ENCODE measurements at places on chromosomes 1 and 21.

DNA sequence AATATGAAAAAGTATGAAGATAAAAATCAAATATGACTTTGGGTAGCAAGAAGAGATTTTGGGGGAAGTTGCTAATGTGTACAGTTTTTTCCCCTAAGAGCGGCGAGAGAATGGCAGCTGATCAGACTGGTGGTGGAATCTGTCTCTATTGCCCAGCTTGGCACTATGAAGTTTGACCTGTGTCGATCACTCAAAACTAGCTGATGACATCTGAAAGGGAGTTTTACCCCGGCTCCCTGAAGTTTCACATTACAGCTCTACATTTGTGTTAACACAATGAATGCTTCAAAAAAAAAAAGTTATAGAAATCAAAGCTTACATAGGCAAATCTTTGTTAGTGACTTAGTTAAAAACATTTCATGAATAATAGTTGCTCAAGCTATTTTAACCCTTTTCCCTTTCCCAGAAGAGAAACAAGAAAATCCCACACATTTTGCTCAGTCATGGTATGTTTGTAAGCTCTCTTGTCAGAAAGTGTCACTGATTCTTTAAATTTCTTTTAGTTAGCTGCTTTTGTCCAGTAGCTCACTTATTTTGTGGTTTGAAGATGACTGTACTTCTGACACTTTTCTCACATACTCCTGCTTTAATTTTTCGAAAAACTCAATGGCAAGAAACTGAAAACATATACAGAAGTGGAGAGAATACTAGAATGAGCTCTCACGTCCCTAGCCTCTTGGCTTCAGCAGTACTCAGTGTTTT, 41.3 kb downstream of the DYRK1A start:
- DNase-seq = peak; percentile 56

- no peak for DNase-seq
These were observed 2.7 kb downstream of the SLC9A1 start for GRCh38 chr1:27152004-27152828.

DNA sequence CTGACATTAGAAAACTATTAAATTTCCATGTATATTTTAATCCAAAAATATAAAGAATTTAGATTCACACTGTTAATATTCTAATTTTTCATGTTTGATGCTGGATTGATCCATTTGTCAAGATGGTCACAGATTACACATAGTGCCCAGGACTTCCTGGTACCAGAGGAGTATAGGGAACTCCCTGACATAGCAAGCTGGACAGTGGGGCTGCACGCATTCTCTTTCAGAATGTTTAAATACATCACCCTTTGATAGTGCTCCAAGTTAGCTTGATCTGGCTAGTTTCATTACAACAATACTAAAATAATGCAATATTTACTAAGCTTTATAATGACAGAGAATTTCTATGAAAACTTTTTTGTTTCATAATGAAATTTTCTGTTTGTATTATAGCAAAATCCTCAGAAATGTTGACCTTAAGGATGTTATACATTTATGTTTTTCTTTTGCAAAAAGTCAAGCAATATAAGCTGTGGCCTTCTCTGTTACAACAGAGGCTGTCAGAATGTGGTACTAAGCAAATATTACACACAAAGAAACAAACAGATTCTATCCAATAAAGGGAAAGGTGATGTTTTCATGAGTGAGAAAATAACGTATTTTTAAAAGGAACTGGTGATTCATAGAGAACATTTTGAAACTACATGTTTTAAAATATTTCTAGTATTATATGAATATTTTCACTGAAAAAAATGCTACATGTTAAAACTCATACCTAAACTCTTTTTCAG, 84.7 kb downstream of the SLC35F3 start:
- no peak for DNase-seq

DNA sequence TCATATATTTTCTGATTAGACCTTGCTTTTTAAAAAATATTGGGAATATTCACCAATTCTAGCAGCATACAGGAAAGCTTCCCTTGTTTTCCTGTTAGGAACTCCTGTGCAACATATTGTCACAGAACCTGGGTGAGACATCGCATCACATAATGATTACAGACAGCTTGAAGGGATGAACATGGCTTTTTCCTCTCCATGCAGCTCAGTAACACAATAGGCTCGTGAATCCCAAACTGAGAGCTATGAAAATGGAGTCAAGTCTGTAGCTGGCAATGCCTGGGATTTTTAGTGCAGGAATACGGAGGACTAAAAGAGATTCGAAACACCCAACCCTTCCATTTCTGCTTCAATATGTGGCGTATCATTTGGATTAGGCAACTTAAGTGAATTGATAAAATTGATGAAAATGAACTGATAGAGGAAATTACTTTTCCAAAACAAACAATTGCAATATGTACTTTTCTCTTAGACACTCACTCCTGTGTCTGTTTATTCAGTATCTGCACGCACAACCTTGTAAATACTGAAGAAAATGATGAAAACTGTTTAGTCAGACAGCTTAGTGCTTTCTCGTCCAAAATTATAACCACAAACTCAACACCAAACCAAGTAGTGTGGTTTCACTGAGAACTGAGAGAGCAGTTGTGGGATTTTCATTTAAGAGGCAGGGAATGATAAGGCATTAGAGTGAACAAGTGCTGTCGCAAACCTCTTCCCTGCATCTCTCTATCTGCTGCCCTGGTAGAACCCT, 250.4 kb downstream of the PTBP2 start:
- DNase-seq = peak; percentile 30

GRCh38 chr1:235866205-235866912, at the start of gene LYST:
Gene LYST (minus strand): TSS chr1:235866906. CDS start chr1:235830417, 36,489 bp downstream.
- DNase-seq = peak; percentile 83

DNA sequence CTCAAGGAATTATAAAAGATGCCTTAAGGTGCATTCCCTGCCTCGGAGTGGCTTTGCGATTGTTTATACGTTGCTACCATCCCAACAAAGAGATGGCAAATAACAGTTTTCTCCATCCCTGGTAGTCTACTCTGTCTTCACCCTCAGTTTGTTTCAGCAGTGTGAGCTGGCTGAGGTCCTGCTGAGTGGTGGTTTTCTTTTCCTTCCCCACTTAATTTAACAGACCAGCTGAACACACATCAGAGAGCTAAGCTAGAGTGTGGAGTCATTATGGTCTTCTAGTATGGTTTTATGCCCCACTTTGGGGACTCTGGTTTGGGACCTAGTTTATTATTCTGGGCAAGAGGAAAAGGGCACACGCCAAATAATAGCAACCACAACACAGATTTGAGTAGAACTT, 2.2 kb downstream of the PIGV start:
- DNase-seq = no peak

DNA sequence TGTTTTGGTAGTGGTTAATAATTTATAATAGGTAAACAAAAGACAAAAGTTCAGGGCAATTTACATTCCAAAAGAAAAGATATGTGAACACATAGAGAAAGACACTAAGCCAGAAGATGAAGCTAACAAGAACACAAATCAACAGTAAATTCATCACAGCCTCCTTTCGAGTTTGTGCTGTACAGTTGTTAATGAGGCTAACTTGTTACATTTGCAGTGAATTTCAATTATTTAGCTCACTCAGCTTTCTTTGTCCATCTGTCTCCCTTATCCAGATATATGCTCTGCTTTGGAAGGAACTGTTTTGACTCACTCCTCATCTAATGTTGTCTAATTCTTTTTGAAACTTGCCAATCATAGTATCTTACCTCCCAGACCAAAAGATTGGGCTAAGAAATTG, 423.3 kb upstream of the OLFM3 start:
- no peak for DNase-seq

GRCh38 chr1:78254517-78254916, 208.8 kb downstream of the GIPC2 start:
- DNase-seq = no peak

- DNase-seq = no peak
These were observed 157.4 kb downstream of the SIPA1L2 start for GRCh38 chr1:232472485-232473041.

DNA sequence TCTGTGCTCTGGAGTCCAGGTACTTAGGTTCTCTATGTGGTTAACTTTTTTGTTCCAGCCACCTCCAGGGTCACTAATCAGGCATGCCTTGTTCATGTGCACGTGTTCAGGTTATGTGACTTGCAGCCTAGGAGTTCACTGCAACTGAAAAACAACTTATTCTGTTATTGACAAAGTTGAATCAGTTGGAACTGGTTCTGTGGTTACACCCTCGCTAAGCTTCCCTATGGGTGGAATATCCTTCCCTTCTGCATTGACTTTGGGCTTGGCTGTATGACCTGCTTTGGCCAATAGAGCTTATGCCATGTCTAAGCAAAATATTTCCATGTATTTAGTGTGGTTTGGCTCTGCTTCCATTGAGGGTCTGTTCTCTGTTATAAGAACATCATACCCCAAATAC, 66.0 kb upstream of the DNAH14 start:
- no peak for DNase-seq

DNA sequence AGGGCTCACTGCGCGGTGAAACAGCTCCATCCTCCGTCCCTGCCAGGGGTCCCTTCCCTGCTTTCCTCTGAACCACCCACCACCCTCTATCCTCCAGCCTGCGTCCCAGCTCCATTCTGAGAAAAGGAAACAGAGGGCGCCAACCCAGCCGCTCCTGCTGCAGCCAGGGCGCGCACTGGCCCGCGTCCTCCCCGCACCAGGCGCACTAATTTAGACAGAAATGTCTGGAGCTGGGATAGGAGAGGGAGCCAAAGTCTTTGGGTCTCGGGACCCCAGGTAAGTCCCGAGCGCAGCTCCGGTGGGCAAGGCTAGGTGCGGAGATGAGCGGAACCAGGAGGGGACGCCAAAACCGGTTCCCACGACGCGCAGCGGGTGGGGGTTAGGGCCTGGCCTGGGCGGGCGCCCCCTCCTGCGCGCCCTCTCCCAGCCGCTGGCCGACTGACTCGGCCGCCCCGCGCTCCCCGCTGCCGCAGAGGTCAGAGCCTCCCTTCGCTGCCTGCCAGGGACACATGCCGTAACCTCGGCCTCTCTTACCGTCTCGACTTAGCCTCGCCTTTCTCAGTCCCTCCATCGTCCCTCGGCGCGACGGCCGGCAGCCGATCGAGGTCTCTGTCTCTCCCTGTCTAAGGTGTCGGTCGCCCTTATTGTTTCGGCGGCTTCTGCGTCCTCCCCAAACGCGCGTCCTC, 2.0 kb downstream of the CAMK2N1 start:
- no peak for DNase-seq

GRCh38 chr1:6423321-6423999, 1.1 kb upstream of the ESPN start:
- DNase-seq = peak; percentile 74

DNA sequence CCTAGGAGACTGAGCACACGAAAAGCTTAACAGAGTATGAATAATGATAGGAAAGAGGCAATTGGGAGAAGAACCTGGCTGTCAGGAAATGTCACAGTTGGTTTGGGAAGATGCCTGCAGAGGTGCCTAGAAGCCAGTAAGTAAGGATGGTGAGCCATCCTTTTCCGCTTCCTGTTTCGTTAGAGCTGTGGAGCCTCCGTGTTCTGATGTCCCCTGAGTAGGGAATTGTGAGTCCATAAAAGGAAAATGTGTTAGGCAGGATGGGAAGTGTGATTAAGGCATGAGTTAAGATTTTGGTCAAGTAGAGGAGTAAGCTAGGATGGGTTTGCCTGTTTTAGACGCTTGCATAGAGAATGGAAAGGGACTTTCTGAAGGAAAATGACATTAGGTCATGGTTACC, 9.0 kb downstream of the CLIC4 start:
- DNase-seq = no peak

- DNase-seq = no peak
These were observed 29.0 kb downstream of the SH3GLB1 start for GRCh38 chr1:86733340-86733739.

DNA sequence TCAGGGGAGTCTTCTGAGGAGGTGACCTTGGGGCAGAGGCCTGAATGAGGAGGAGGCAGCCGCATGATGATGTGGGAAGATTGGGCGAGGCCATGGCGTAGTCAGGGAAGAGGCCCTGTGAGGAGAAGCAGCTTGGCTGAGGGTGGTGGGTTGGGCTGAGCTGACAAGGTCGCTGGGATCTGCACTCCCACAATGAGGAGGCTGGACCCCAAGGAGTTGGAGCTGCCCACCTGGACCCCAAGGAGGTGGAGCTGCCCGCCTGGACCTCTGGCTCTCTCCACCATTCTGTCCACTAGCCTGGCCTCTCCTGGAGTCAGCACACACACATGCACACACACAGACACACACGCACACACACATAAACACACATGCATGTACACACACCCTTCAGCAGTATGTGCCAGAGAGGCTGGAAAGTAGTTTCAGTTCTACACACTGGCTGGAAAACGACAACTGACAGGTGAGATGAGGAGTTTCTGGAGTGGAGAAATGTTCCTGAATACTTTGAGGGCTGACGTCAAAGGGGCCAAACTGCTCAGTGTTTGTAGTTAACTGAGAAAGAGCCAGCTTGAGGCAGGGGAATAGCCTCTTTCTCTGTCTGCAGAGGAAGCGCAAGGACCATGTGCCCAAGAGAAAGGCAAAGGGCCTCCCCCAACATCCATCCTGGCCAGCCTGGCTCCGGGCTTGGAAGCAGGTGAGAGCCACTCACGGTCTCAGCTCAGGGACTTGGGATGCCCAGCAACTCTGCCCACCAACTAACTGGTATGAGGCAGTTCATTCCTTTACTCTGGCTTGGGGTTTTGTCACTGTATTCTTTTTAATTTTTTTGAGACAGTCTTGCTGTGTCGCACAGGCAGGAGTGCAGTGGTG, 7.1 kb downstream of the SMPDL3B start:
- DNase-seq = no peak

- DNase-seq = no peak
These were observed 187.0 kb upstream of the HP1BP3 start for GRCh38 chr1:20974069-20974468.

- no peak for DNase-seq
These were observed 191.7 kb downstream of the DISC1 start for GRCh38 chr1:231818337-231818736.

DNA sequence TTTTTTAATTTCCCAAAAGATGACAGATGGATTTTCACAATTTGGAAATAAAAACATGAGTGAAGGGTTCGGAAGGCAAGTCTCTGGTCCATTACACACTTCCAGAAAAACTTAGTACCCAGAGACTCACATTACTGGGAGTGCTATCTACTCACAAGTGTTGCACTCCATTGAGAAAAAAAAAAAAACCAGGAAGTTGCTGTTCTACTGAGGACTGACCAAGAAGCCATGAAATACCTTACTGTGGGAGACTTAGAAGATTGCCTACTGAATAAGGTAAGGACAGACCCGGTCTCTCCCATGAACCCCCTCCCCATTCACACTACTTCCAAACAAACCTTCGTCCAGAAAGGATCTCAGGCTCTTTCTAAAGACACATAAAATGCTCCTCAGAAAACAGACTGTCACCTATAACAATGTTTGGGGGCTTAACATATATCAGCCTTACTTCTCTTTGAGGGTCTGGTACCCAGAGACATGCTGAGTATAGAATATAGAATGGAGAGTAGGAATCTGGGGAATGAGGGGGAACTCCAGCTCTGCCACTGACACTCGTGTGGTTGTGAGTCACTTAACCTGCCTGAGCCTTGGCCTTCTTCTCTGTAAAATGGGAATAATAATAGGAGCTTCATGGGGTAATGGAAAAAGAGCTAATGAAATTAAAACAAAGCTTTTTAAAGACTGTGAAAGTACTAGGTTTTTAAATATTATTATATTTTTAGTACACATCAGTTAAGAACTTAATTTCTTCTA, 1.4 kb downstream of the MAB21L3 start:
- peak; percentile 4 for DNase-seq

GRCh38 chr1:244393604-244394176, 58.0 kb downstream of the ADSS2 start:
- DNase-seq = no peak

All from OCI-M1 (cell line).